ENCODE measurements at places on chromosomes 11 and 22.

GRCh38 chr22:41902932-41903421, 11.9 kb downstream of the SHISA8 start:
- DNase-seq = peak; percentile 97

DNA sequence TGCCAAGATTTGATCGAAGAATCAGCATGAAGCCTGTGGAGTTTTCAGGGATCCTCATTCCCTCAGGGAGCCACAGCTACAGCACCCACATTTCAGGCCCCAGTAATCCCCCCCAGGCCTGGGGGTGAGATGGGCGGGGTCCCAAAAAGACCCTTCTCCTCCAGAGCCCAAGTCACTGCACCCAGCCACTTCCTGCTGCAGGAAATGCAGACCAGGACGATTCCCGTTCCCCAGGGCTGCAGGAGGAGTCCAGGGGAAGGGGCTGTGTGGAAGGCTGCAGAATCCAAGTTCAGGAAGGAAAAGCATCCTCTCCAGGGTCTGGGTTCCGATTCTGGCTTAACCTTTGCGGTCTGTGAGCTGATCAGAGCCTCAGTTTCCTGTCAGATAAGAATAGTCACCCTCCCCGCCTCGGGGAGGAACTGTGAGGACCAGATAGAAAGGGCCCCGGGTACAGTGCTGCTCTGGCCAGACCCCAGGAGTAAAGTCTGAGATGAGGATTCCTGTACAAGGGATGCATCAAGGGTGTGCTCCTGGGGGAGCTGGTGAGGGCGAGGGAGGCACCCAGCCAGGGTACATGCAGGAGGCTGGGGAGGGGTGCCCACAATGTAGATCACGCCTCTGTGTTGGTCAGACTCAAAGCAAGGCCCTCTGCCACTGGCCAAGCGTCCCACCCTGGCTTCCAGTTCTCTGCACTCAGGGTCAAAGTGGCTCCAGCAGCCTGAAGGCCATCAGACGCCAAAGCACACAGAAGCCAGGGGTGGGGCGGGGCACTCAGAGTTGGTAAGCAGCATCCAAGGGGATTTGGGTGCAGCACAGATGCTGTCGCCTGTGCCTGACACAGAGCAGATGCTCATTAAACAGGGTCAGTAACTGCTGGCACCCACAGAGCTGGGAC, 30.1 kb upstream of the TP53I11 start:
- DNase-seq = peak; percentile 42

GRCh38 chr11:113440816-113441215, 34.4 kb downstream of the DRD2 start:
- DNase-seq = no peak

DNA sequence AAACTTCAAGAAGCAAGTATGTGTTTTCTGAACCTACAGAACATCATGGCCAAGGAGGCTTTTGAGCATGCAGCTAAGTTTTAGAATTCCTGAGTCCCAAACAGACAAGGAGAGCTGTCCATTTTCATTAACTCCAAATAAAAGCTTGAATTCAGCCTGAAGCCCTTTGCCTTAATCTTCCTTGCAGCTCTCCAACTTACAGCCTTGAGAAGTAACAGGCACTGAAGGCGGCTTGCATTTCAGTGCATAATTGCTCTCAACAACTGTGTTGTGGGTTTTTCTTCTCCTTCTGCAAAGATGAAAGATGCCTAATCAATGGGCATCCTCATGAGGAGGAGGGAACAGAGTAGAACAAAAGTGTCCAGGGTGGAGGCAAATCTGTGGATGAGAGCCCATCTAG, 286.0 kb downstream of the FAT3 start:
- DNase-seq = no peak

Measured in right lobe of liver (tissue), 6 donors.